Fibroblast of skin of abdomen (primary cell): ENCODE measurements at places on chromosomes 3 and 15.

GRCh38 chr3:129345971-129346370 is 67.3 kb downstream of the HMCES start:
- no peak for DNase-seq

DNA sequence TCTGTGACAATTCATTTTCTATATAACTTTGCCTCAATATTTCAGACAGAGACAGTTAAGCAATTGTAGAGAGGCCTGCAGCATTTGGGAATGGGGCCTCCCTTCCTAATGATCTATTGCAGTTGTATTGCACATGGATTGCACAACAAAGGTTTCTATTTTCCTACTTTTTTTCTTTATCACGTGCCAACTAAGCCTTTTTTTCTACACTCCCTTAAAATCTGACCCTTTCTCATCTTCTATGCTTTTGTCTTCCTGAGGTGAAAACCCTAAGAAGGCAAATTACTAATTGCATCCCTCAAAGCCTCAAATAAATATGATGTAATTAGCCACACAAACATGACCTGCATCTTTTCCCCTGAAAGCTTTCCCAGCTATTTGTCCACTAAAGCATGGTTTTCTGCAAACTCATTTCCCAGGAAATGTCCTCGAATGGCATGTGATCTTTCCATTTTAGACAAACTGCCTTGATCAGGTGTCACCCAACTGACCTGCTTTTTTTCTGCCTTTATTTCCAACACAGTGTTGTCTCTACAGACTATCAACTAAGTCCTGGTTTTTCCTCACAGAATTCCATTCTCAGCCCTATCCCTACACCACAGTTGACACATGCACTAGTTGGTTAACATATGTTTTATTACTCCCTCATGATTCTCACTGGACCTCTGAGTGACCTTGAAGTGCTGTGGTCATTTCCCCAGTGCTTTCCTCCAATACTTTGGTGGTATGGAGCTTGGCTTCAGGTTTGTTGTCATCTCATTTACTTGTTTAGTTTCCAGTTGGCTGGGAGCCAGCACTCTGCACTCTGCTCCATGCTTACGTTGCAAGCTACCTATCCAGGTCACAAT is 31.9 kb upstream of the TSC22D2 start:
- DNase-seq = peak; percentile 78

DNA sequence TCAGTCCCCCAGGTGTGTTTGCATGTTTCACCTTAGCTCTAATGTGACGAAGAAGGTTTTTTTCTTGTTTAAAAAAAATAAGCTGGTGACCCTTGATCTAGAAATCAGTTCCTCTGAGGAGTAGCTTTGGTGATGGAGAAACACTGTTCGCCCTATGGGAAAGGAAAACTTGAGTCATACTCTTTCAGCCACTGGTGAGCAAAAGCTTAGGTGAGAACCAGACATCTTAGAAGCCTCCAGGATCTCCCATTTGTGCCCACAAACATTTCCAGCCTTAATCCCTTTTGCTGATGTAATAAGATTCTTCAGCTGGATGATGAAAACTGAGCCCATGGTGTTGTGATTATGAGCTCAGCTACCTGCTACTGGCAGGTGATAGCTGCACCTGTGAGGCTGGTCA is 37.8 kb downstream of the SLC27A2 start:
- DNase-seq = peak; percentile 5

GRCh38 chr15:101481917-101482525 is 7.5 kb downstream of the PCSK6 start:
- no peak for DNase-seq

GRCh38 chr3:149529099-149529498 is 54.6 kb downstream of the TM4SF4 start:
- DNase-seq = no peak

GRCh38 chr3:72696815-72697214 is 151.4 kb downstream of the SHQ1 start:
- no peak for DNase-seq

DNA sequence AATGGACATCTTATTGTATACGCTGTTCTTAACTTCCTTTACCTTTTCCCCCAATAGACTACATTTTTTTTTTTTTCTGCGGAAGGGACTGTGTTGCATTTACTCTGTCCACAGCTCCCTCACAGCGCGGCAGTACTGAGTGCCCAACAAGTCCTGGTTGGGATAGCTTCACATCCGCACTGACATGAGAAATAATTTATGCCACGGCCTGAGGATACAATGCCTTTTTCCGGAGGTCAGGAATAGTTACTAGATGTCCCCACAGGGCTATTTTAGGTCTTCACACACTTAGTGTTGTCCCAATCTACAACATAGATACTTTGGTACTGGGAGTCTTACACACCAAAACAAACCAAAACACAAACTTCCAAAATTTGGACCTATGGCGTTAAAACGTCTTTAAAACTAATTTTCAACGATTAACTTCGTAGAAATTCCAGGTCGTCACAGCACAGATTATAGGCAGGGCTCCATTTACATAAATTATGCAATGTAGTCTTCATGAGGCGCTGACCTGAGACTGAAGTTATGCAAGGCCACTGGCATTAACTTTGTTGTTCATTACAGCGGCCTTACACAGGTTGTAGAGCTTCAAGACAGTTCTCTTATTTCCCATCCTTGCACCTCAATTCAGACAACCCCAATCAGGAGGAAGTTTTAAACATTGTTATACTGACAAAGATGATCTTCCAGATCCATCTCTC is 989 bp upstream of the PPIB start:
- no peak for DNase-seq

- DNase-seq = no peak
Measured at GRCh38 chr3:46615050-46615775, 2.9 kb downstream of the FAM240A start.

GRCh38 chr3:122794779-122795673 is at the start of gene SLC49A4:
Gene SLC49A4 (plus strand): TSS chr3:122795069. CDS start chr3:122795193, 124 bp downstream.
- peak; percentile 66 for DNase-seq

DNA sequence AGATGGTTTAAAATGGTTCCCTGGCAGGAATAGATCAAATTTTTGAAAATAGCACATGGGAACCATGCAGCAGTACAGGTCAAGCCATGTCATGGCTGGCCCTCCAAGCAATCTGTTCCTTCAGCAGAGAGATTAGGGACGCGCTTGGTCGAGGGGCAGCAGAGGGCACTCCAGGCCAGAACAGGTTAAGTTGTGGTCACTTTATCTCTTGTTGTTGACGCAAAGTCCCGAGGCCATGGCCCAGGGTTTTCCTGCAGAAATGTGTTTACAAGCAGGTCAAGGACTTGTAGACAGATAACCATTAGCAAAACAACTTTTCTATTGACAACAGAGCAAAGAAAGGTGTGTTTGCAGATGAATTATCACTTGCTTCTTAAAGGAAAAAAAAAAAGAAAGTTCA is 570.0 kb upstream of the NR2F2 start:
- DNase-seq = peak; percentile 1

DNA sequence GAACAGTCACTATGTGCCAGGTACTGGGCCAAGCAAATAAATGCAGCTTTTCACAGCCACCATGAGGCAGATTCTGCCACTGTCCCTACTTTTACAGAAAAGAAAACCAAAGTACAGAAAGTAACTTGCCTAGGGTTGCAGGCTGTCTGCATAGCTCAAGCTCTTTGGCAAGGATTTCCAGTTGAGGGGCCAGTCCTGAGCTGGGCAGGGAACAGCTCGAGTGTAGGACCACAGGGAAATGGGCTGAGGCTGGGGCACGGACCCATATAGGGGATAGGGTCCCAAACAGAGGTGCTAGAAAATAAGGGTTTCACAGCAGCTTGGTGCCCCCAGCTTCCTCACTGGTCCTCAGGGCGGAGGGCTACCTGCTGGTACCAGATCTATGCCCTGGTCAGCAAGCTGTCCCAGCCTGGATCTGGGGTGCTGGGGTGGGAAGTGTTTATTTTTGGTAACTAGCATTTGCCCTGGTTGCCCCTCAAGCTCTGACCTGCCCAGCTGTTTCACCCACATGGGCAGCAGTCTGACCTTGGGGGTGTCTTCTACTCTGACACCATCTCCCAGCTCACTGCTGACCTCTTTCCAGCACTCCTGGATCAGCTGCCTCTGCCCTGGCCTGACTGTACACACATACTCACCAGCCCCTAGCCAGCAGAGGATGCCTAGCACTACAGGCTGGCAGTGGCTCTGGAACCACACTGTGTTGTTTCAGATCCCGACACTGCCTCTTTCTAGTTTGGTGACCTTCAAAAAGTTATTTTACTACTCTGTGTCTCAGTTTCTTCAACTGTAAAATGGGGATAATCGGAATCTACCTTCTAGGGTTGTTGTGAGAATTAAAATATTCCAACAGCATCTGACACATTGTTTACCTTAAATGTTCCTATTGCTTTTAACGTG is 16.2 kb downstream of the MRAS start:
- DNase-seq = no peak
